ENCODE measurements at places on chromosomes 13 and 19.
A peak's percentile ranks its signal among the peaks of the same experiment; 100 is the strongest.

DNA sequence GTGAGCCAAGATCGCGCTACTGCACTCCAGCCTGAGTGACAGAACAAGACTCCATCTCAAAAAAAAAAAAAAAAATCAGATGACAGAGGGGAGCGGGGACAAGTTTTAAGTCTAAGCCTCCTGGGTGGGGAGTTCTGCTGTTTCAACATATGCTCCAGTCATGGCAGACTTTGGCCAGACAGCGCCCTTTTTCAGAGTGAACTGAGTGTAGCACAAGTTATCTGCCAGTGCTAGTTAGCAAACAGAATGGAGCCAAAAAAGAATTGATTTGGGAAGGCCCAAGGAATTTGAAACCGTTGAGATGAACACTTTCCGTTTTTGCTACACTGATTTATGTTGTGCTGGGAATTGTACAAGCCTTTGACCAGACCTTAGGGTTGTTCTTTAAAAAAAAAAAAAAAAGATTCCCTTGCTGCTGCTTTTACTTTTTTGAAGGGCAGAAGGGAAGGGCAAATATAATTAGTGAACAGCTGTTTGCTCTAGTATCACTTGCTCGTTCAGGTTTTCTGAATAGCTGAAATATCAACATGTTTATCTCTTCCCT is 5.7 kb downstream of the ACTN4 start:
- DNase-seq: no peak

GRCh38 chr19:27909185-27909840 is 1303.6 kb downstream of the UQCRFS1 start:
- no peak for DNase-seq

DNA sequence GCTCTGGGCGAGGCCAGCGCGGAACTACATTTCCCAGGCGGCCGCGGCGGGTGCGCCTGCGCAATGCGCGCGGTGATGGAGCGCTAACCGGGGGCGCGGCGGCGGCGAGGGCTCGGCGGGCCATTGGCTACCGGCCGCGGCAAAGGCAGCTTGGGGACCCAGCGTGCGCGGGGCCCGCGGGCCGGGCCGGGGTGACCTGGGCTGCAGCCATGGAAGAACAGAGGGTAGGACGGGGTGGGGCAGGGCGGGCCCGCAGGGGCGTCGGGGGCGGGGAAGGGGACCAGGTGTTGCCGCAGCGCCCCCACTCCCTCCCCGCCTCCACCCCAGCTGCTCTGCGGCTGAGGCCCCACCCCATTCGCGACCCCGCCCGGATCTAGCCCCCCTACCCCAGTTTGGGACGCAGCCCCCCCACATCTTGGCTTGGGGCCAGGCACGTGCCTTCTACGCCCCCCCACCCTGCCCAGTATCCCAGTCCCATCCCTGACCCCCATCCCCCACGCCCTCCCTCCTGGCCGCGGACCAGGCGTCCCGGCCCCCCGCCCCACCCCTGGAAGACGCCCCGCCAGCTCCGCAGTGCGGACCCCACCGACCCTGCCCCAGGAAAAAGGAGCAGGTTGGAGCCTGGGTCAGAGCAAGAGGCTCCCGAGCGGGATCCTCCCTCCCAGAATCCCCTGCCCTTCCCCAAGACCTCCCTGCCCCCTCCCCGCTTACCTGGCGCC is at the start of gene FSD1:
TSS of gene FSD1 (plus strand) at position 61 of the 719 bp plus-strand sequence. CDS start at position 210, 149 bp downstream.
- DNase-seq: peak; percentile 39

DNA sequence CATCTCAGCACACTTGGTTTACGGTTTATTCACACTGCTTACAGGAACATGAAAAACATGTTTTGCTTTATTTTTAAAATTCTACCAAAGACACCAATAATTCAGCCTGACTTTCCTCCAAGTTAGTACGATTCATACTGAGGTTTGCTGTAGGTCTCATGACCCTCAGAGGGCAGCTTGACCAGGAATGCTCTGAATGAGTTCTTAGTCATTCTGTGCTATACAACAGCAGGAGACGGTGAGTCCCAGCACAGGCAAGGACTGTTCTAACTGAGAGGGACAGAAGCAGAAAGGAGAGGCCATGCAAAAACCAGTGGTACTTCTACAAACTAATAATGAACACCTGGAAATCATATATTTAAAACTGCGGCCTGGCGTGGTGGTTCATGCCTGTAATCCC is 6.4 kb downstream of the GRTP1 start:
- DNase-seq: no peak

DNA sequence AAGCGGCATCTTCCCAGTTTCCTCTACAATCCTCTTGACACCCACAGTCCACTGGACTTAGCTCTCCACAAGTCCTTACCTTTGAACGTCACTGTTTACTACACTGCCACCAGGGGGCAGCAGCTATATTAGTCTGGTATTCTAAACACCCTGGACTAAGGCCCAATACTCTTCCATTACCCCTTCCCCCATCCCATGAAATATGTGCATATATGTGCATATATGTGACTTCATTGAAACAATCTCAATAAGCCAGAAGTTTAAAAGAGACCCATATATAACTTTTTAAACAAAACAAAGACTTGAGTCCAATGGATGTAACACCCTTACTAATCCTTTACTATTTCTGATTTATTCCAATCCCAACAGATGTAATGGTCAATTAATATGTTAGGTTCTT is 15.5 kb downstream of the GGACT start:
- DNase-seq: peak; percentile 62

GRCh38 chr19:12527034-12527836 is 24.0 kb downstream of the ZNF564 start:
- DNase-seq: no peak

DNA sequence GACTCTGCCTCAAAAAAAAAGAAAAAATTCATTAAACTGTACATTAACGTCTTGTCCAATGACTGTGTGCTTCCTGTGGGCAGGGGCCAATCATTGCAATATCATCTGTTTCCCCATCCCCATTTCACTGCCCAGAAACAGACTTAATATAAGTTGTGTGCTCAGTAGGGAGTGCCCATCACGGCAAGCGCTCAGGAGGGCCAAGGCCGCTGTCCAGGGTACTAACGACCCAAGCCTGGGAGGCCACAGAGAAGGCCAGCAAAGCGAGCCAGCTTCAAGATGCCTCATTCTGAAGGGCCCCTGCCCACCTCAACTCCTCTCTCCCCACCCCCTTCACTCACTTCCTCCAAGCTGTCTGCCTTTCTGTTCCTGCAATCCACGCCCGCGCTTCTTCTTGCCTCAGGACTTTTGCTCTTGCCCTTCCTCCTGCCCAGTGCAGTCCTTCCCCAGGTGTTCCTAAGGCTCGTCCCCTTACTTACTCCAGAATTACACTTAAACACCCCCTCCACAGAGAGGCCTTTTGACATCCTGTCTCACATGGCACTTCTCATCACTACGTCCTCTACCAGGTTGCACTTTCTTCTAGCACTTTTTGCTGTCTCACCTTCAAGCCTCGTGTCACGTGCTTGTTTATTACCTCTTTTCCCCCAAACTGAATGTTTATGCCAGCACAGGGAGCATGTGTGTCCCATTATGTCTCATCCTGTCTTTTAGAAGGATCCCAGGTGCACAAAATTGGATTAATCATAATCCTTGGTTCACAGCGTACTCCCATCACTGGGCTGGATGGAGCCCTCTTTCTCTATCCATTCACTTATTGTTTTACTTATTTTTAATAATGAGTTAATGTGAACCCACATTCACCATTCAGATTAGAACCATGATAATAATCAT is 11.3 kb upstream of the POU2F2 start:
- no peak for DNase-seq

GRCh38 chr13:79393564-79394249 is 12.3 kb downstream of the RBM26 start:
- no peak for DNase-seq

DNA sequence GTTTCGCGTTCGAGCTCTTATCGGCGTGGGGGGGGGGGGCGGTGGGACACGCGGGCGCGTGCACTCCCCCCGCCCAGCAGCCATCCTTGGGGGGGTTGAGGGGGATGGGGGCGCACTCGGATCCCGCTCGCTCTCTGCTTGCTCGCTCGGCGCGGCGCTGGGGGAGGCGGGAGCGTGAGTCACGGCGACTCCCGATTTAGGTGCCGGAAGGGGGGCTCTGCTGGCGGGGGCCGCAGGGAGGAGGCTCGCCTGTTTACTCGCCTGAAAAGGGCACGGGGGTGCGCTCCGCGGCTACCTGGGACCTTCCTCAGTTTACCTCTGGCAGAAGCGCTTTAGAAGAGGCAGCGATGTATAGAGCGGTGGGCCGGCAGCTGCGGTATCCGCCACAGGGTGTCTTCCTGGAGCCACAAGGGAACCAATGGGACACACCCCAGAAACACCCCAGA is 1.1 kb upstream of the PDE4A start:
- no peak for DNase-seq

DNA sequence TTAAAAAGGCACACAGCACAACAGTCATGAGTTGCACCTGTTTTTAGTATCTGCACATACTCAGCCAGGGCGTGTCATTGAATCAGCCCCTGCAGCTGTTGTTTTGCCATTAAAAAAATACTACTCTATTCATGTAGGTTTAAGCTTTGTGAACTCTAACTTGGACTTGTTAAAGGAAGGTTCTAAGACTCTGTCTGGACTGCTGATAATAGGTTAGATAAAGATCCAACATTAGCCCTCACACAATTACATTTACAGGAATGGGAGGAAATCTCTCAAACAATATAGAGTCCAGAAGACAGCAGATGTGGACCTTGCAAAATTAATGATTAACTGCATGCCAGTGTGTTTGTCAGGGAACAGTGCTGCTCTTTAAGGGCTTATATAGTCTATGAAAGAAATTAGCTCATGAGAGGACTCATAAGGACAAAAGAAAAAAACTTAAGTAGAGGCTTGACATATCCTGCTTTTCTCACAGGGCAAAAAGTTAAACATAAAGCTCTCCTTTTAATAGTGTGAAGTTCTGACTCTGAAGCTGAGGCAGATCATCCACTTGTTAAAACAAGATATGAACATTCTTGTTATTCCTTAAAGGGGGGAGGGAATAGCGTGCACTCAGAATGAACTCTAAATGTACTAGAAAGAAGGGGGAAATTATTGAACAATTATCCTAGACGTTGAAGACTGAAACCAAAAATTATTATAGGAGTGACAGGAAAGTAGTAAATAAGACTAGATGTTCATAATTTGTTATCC is 243.6 kb downstream of the NDFIP2 start:
- DNase-seq: no peak

GRCh38 chr13:100392709-100393630 is 195.6 kb downstream of the GGACT start:
- DNase-seq: peak; percentile 59

GRCh38 chr13:78428646-78429045 is 174.7 kb downstream of the POU4F1 start:
- no peak for DNase-seq

- no peak for DNase-seq
Measured at GRCh38 chr19:16778796-16779411, 50.3 kb upstream of the SIN3B start.

DNA sequence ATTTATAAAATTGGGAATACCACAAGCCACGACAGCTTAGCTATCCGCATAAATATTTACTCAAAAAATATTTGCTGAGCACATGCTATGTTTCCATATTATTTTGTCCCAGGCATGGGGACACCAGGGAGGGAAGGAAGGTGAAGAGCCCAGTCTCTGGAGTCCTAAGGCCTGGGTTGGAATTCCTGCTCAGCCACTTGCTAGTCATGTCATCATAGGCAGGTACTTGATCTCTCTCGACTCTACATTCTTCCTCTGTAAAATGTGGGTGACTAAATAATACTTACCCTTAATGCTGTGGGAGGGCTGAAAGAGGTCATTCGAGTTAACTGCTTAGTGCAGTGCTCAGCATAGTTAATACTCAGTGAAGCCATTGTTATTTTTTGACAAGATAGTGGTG is 4.3 kb upstream of the RNASEH2B start:
- DNase-seq: no peak

DNA sequence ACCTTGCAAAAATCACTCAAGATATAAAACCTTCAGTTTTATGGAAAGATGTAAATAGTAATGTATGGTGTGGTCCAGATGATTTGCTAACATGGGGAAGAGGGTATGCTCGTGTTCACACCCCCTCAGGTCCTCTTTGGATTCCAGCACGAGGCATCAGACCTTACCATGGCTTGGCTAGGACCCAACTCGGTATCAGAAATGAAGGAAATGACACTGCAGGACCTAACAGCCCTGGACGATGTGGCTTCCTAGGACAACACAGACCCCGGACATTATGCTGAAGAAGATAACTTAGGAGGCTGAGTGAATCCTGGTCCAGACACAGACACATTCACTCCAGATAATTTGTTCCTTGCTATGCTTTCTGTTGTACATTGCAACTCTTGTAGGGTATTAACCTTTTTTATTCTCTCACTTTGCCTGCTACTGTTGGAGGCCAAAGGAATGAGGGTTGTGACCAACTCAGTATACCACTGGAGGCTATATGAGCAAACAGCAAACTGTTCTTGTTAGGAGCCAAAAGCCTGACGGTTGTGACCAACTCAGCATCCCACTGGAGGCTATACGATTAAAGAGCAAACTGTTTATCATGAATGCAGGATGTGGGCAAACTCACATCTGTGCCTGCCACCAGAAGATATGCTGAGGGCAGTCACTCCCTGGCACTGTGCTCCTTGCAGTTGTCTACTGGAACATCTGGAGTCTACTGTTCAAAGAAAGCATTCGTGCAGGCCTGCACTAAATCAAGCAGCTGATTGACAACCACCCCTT is 121.7 kb downstream of the ZNF429 start:
- DNase-seq: no peak

DNA sequence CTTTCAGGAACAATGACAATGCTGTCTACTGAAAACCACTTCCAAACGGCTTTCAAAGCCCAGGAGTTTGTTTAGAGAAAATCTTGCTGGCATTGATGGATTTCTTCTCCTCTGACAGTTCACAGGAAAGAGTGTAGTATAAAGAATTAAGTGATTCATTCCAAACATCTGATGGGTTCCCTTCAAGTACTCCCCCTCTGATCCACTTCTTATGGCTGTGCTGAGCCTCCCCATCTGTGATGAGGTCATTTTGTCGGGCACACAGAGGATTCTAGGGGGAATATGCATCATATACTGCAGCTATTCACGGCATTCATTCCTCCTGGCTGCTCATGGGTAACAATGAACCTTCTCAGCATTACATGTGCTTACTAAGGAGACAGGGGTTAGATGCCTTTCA is 107.9 kb downstream of the RGCC start:
- DNase-seq: no peak

DNA sequence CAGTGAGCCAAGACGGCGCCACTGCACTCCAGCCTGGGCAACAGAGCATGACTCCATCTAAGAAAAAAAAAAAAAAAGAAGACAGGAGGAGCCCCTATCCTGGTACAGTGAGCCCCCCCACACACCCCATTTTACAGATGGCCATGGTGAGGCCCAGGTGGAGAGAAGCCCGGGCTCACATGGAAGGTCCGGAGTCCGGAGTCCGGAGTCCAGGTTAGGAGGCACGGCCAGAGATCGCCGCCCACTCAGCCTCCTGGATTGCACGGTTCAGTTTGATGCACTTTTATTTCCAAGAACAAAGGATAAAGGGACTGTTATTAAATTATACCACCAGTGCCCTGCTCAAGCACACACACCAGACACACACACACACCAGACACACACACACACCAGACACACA is 11.3 kb upstream of the BTBD2 start:
- DNase-seq: no peak

GRCh38 chr13:100409132-100409531 is 179.5 kb downstream of the GGACT start:
- no peak for DNase-seq

GRCh38 chr19:29583196-29583999 is 22.7 kb upstream of the POP4 start:
- DNase-seq: no peak

Measured in stimulated activated naive CD4-positive, alpha-beta T cell treated with Interleukin-2 at 50 U/mL for 16 hours (primary cell).